MV-4-11 (cell line): ENCODE measurements at places on chromosomes 2 and 18.

GRCh38 chr18:37398248-37398920 is 167.2 kb downstream of the CELF4 start:
- DNase-seq, result no peak

DNA sequence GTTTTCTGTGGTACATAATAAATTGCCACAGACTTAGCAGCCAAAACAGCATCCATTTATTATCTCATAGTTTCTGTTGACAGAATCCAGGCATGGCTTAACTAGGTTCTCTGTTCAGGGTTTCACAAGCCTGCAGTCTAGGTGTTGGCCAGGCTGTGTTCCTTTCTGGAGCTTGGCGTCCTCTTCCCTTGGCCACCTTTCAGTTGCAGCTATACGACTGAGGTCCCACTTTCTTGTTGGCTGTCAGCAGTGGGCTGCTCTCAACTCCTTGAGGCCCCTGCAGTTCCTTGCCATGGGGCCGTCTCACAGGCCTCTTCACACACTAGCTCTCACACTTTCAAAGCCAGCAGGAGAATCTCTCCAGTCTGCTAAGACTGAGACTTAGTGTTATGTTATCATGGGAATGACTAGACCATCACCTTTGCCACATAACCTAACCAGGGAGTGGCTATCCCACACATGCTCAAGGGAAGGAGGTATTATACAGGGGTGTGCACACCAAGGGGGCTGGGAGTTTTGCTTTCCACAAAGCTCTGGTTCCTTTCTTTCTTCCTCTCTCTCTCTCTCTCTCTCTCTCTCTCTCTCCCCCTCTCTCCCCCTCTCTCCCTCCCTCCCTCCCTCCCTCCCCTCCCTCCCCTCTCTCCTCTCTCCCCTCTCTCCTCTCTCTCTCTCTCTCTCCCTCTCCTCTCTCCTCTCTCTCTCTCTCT is 15.8 kb downstream of the RIOK3 start:
- DNase-seq, result no peak

GRCh38 chr2:120783969-120784372 is 48.3 kb downstream of the GLI2 start:
- no peak for DNase-seq

DNA sequence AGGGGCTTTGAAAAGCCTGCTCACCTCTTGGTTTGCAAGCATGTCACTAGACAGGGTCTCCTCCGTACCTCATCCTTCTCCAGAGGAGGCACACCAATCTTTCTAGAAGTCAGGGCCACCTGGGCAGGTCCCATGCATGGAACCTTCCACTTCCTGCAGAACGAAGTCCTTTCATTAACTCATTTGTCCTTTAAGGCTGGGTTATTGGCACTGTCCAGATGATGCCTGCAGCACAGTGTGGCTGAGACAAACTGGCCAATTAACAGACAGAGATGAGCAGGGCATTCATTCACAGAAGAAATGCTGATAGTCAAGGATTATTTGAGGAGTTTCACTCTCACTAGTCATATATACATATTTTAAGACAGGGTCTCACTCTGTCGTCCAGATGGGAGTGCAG is 245.3 kb downstream of the TFCP2L1 start:
- DNase-seq, result no peak

DNA sequence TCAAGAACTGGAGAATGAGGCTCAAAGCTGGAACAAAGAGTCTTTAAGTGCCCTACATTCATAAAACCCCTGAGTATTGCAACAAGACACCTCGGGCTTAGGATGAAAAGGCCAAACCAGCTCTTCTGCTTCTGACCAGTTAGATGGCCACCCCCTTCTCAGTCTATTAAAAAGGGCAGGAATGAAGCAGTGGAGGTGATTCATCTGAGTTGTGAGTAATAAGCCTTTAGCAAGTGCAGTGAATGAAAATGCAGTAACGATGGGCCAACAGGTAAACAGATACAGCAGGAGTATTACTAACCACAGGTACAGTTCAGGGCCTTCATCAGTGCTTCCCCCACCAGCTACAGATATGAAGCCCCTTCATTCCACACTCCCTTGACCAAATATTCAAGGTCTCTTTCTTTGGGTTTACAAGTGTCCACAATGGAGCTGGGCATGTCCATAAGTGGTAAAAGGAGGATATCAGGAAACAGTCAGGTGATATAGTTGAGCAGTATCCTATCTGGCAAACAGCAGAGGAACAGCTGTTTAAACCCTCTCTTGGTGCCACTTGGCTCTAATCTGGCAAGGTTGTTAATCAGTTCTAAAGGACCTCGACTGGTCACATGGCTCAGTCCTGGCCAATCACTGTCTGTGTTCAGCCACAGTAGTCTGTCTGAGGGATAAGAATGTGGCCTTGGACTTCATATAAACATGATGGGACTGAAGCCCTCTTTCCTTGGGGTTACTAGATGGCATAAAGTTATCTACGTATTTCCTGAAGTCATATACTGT is 17.8 kb downstream of the SERPINB13 start:
- no peak for DNase-seq

DNA sequence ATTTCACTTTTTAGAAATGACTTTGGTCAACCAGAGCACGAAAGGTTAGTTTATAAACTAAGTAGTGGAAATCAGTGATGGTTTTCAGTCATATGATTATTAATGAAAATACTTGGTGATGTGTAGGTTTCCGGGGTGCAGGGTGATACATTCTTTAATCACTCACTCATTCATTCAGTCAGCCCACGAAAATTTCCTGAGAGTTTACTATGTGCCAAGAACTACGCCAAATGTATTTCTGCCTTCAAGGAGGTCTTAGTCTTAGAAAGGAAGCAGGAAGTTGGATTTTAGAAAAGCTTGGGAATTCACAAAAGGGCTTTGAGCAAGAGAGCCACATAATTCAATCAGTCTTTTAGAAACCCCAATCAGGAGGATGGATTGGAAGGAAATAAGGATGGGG is 543.6 kb downstream of the PLCL1 start:
- no peak for DNase-seq

GRCh38 chr2:134873152-134873551 is 34.7 kb downstream of the ACMSD start:
- no peak for DNase-seq

DNA sequence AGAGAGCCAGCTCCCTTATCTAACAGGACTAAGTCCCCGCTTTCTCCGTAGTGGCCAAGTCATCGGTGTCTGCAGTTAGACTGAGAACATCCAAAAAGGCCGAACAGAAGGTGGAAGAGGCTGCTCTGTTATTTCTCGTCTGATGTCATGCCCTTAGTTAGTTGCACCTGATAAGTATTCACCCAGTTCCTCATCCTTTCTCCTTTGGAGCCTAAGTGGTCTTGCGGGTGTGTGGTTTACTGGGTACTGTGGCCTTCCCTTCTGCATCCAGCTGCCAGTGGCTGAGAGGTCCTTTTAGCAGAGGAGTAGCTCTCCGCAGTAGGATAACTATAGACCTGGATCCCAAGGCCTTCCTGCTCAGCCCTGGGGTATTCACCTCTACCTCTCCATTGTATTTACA is 211.6 kb downstream of the BCL2 start:
- DNase-seq, result peak; percentile 61

- no peak for DNase-seq
Observed at GRCh38 chr2:80007777-80008503, 296.6 kb downstream of the LRRTM1 start.

GRCh38 chr2:240237609-240238174 is 97.2 kb upstream of the OTOS start:
- no peak for DNase-seq

DNA sequence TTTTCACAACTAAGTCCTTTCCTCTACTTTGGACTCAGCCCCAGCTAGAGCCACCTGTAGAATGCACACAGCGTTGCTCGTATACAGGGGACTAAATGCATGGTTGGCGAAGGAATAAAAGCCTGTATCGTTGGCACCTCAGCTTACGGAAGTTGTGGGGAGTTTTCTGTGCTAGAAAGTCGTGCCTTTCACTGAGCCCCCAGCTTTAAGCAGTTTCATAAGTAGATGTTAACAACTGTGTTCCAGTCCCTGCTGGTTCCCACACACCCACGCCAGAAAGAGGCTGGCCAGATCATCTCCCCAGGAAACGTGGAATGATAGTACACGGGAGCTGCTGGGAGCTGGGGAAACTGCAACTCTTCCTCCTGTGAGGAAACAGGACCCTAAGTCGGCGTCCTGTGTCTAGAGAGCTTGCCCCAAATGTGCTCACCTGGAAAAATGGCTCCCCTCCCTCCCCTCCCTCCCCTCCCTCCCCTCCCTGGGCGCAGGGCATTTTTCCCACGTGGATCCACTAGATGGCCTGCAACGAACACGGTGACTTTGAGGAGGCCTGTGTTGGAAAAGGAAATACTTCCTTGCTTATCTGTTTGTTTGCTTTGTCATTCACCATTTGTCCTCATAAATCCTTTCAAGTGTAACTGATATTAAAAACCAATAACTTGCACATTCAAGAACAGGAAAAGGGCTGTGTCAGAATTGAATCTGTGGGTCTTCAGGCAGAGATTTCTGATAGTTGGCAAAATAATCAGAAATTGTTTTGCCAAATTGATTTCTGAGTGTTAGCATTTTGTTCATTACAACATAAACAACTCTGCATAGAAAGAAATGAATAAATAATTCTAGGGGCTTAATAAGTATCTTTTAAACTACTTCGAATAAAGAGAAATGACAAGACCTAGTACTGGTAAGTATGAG is 43.9 kb upstream of the RFX8 start:
- DNase-seq, result no peak

DNA sequence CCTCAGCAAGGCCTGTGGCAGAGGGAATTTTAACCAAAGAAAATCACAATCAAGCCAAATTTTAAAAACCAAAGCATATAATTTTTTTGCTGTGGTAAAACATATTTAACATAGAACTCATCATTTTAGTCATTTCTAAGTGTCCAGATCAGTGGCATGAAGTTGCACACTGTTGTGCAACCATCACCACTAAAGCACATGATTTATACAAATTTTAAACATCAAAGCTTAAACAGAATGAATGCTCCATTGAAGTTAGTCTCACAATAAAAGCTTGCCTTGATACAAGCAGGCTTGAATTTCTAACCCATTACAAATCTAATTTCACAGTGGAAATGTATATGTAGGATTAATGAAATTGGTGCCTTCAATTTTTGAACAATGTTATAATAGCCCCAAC is 31.2 kb downstream of the FTCDNL1 start:
- DNase-seq, result peak; percentile 42

GRCh38 chr2:11697103-11697871 is 27.3 kb upstream of the NTSR2 start:
- DNase-seq, result peak; percentile 17

DNA sequence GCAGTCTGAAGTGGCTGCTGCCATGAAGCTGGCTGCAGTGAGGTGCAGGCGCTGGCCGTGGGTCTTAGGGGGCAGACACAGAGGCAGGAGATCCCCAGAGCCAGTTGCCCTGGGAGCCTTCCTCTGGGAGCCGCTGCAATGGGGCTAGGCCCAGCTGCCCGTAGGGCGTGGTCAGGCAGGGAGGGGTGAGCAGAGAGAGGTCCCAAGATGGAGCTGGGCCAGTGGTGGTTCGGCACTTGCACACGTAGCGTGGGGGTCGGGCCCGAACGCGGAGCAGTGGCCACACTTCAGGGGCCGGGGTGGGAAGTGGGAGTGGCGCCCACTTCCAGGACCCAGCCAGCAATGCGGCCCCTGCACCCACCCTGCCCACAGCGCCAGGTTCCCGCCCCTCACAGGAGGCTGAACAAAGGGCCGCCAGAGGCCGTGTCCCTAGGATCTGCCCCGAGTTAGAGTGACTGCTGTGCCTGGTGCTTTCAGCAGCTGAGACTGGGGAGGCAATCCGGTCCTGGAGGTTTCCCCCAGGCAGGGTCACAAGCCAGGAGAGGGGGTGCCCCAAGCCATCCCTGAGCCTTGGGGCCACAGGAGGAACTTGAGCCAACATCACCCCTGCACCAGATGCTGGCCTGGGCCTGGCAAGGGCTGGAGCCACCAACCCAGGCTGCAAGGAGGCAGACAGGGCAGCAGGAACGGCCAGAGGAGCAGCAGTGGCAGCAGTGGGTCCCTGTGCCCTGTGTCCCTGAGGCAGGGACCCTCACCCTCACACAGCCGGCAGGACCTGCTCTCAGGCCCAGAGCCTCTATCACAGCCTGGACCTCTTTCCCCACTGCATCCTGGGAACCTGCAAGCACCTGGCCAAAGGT is 21.3 kb upstream of the SP140L start:
- no peak for DNase-seq

GRCh38 chr2:45930396-45930792 is 278.9 kb downstream of the PRKCE start:
- no peak for DNase-seq
